Common myeloid progenitor, CD34-positive (primary cell): ENCODE measurements at places on chromosomes 6 and 20.

- no peaks in the 10 kb centered on the region for H3K4me1 ChIP-seq
- H3K36me3 ChIP-seq: no peaks in the 10 kb centered on the region
- H3K27ac ChIP-seq: no peak overlapping the region
- no peak for DNase-seq
- H3K27me3 ChIP-seq: no peaks in the 10 kb centered on the region
Measured at GRCh38 chr6:119676230-119676629, 326.7 kb upstream of the MAN1A1 start.

DNA sequence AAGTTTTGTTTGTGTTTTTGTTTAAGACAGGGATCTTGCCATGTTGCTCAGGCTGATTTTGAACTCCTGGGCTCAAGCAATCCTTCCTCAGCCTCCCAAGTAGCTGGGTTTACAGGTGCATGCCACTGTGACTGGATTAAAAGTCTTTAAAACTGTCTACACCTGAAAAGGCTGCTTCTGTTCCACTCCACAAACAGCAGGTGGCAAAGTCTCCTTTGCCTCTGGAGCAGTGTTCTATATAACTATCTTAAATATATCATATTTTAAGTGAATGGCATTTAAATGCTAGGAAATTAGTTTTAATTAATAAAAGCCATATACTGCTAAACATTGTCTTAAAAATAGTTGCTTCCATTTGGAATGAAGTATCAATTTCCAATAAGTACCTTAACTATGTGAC, 89.2 kb upstream of the BCLAF1 start:
- peak; percentile 19 for DNase-seq
- H3K27ac ChIP-seq: no peak overlapping the region
- H3K4me3 ChIP-seq: no peak overlapping the region
- H3K4me1 ChIP-seq: no peaks in the 10 kb centered on the region
- peaks cover 32% of the 10 kb centered on the region for H3K36me3 ChIP-seq

GRCh38 chr6:20839630-20840029, 305.4 kb downstream of the CDKAL1 start:
- no peak for DNase-seq
- no peak overlapping the region for H3K4me3 ChIP-seq
- no peak overlapping the region for H3K27ac ChIP-seq

DNA sequence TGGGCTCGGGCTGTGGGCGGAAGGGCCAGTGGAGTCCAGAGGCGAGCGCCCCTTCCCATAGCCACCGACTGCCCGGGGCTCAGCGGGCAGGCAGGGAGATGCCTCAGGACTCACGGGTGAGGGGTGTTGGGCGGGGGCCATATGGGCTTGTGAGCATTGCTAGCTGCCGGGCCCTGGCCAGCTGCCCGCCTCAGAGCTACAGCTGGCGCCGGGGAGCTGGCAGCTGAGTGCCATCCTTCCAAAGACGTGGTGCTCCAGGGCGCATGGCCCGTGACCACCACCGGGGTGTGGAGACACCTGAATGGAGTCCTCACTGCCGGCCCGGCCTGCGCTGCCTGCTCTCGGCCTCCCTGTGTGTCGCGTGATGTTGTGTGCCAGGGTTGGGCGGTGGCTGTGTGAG, 10.6 kb upstream of the RBBP8NL start:
- no peak overlapping the region for H3K27ac ChIP-seq
- H3K4me3 ChIP-seq: no peak overlapping the region
- DNase-seq: no peak
- no peaks in the 10 kb centered on the region for H3K4me1 ChIP-seq

DNA sequence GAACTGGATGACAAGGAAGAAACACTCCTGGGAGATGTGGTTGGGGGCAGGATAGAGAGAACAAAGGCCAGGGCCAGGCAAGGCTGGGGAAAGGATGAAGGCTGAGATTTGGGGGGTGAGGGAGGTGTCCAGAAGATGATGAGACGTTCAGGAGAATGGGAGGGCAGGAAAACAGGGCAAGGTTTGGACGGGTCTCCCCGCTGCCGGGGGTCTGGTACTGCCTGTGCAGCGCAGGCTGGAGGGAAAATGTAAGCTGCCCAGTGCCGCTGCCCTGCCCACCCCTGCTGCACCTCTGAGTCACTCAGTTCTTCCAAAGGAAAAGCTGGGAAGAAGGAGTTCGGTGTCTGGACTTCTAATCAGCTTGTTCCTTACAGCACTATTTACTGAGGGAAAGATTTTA, 130.9 kb downstream of the DTNBP1 start:
- no peak overlapping the region for H3K4me3 ChIP-seq
- H3K4me1 ChIP-seq: no peaks in the 10 kb centered on the region
- H3K36me3 ChIP-seq: peaks cover 49% of the 10 kb centered on the region
- no peaks in the 10 kb centered on the region for H3K27me3 ChIP-seq
- no peak for DNase-seq

DNA sequence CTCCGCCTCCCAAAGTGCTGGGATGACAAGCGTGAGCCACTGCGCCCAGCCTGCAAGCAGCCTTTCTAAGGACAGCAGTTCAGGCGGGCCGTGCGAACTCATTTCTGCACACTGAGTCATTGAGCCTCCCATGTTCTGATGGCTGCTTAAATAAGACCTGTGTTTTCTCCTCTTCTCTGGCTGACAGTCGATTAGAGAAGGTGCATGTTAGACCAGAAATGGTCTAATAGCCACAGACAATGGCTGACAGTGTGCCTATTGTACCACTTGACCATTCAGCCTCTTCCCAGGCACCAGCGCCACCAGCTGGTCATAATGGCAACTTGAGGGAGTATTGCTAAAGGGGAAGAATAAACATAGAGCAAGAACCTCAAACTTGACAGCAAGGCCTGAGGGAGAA, 6.2 kb downstream of the CST11 start:
- no peak overlapping the region for H3K27ac ChIP-seq
- H3K4me1 ChIP-seq: no peaks in the 10 kb centered on the region
- DNase-seq: no peak
- H3K4me3 ChIP-seq: no peak overlapping the region

DNA sequence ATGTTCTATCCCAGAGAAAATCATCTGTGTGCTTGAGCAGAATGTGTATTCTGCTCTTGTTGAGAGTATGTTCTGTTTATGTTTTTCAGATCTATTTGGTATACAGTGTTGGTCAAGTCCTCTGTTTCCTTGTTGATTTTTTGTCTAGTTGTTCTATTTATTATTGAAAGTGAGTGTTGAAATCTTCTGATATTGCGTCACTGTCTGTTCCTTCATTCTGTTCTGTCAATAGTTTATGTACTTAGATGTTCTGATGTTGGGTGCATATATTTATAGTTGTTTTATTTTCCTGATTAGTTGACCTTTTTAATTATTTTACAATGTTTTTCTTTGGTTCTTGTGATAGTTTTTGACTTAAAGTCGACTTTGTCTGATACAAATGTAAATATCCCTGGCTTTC, 458.7 kb upstream of the HSF2 start:
- H3K4me1 ChIP-seq: no peaks in the 10 kb centered on the region
- H3K36me3 ChIP-seq: no peaks in the 10 kb centered on the region
- H3K4me3 ChIP-seq: no peak overlapping the region
- H3K27me3 ChIP-seq: no peaks in the 10 kb centered on the region

- H3K27ac ChIP-seq: no peak overlapping the region
- H3K36me3 ChIP-seq: no peaks in the 10 kb centered on the region
- H3K4me1 ChIP-seq: peaks cover 2% of the 10 kb centered on the region
- H3K4me3 ChIP-seq: no peak overlapping the region
Measured at GRCh38 chr6:139468178-139468819, 93.9 kb upstream of the CITED2 start.

DNA sequence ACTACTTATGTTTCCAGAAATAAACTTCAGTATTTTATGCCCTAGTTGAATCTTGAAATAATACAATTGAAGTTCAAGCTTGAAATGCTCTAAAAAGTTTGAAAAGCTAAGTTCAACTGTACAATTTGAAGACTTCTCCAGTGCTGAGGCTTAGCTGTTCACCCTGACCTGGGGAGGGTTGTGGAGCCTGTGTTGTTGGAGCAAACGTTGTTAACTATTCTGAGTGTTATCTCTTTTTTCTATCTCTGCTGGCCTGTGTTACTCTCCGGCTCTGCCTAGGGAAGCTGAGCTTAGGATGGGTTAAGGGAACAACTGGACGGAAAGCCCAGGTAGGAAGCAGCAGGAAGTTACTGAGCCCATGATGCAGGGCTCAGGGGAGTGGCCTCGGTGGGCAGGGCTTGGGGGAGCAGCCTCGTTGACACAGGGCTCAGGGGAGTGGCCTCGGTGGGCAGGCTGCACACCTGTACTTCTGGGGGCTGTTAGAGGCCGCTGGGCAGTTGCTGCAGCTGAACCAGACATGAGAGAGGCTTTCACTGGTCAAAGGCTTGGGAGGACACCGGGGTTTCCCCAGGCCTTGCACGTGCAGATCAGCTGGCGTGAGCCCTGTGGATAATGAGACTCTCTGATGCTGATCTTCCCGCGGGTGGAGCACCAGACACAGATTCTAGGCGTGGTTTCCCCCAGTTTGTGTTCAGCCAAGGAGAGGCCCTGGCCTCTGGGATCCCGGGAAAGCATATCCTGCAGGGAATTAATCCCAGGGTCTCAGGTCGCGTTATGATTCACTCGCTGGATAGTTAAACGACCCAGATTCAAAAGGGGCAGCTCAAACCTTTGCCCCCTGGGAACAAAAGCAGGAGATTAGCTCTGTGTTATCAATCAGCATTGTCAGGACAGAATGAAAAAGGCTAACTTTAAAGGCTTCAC, 58.9 kb downstream of the ERMARD start:
- H3K27ac ChIP-seq: no peak overlapping the region
- H3K27me3 ChIP-seq: no peaks in the 10 kb centered on the region
- no peaks in the 10 kb centered on the region for H3K4me1 ChIP-seq
- no peaks in the 10 kb centered on the region for H3K36me3 ChIP-seq

- no peaks in the 10 kb centered on the region for H3K27me3 ChIP-seq
- no peak overlapping the region for H3K4me3 ChIP-seq
- H3K4me1 ChIP-seq: peaks cover 22% of the 10 kb centered on the region
- DNase-seq: no peak
Measured at GRCh38 chr6:157625764-157626163, 197.3 kb upstream of the SNX9 start.

DNA sequence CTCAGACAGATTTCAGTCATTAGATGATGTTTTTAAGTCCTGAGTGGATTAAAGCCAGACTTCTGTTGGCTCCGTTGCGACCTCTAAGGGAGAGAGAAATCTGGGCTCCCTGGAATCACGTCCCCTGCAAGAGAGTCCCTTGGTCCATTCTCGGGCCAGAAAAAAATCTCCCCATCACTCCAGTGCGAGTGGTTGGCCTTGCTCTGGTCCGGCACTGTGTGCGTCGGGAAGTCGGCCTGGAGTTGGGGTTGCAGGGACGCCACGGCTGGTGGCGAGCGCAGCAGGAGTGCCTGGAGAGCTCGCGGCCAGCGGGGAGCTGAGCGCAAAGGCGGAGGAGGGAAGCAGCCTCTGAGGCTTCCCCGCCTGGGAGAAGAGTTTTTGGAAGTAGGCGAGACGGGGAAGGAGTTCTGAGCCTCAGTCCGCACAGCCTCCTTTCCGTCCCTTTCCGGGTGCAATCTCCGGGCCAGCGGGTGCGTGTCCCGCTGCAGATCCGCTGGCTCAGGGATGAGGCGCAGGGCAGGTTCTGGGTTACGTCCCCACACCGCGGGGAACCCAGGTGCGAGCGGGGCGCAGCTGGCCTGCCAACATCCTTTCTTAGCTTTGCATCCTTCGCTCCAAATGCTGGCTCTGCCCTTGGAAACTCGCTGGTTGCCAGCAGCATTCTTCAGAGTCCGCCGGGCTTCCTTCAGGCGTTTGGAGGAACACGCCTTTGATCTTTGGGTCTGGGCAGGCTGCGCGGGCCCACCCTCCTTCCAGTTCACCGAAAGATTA, 6.8 kb downstream of the TCF21 start:
- no peak for DNase-seq
- peaks cover 40% of the 10 kb centered on the region for H3K27me3 ChIP-seq
- H3K36me3 ChIP-seq: no peaks in the 10 kb centered on the region
- no peak overlapping the region for H3K4me3 ChIP-seq
- H3K27ac ChIP-seq: no peak overlapping the region

DNA sequence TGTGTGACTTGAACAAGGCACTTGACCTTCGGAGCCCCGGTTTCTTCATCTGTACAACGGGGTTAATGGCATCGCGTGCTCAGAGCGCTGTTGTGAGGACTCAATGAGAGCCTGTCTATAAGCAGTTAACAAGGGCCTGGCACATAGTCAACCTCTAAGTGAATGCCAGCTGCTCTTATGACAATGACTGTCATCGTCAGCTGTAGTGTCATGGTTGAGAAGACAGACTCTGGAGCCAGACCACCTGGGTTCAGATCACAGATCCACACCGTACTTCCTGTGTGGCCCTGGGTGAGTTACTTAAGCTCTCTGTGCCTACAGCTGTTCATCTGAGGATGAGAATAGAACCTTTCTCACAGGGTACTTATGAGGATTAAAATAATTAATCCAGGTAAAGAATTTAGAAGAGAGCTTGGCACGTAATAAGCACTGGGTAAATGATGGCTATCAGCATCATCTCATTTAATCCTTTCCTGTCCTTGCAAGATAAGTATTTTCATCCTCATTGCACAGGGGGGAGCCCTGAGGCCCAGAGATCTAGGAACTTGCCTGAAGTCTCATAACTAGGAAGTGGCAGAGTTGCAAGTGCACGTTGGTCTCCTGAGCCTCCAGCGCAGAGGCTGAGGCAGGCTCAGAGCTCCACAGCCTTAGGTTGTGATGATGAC, 105.3 kb downstream of the EYA2 start:
- no peak overlapping the region for H3K27ac ChIP-seq
- no peaks in the 10 kb centered on the region for H3K4me1 ChIP-seq
- H3K4me3 ChIP-seq: no peak overlapping the region
- no peak for DNase-seq
- H3K27me3 ChIP-seq: peaks cover 2% of the 10 kb centered on the region
- no peaks in the 10 kb centered on the region for H3K36me3 ChIP-seq

GRCh38 chr6:91094341-91094740, 507.5 kb upstream of the MAP3K7 start:
- H3K27me3 ChIP-seq: no peaks in the 10 kb centered on the region
- no peak overlapping the region for H3K4me3 ChIP-seq
- no peaks in the 10 kb centered on the region for H3K36me3 ChIP-seq
- H3K4me1 ChIP-seq: no peaks in the 10 kb centered on the region
- no peak overlapping the region for H3K27ac ChIP-seq

GRCh38 chr20:8433291-8433690, 301.2 kb downstream of the PLCB1 start:
- H3K4me3 ChIP-seq: no peak overlapping the region
- DNase-seq: peak; percentile 45
- no peak overlapping the region for H3K27ac ChIP-seq
- no peaks in the 10 kb centered on the region for H3K27me3 ChIP-seq
- H3K36me3 ChIP-seq: no peaks in the 10 kb centered on the region
- peaks cover 11% of the 10 kb centered on the region for H3K4me1 ChIP-seq

DNA sequence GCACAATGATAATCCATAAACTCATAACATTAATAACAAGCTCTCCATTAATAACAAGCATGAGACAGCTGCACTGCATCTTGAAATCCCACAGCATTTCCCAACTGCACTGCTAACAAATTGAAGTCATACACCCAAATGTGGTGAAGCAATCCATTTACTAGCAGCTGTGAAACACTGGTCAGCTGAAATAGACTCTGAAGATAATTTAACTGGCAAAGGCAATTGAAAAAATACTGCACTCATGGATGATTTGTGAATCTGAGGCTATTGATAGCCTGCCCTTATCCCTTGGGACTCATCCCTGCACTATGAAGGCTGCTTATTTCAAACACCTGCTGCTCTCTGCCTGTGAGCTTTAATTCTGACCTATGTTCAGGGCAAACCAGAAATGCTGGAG, 49.1 kb upstream of the PLCB1 start:
- no peaks in the 10 kb centered on the region for H3K27me3 ChIP-seq
- H3K4me1 ChIP-seq: no peaks in the 10 kb centered on the region
- no peaks in the 10 kb centered on the region for H3K36me3 ChIP-seq
- DNase-seq: no peak
- H3K27ac ChIP-seq: no peak overlapping the region

- peaks cover 11% of the 10 kb centered on the region for H3K4me1 ChIP-seq
- no peak overlapping the region for H3K4me3 ChIP-seq
- DNase-seq: no peak
- H3K27me3 ChIP-seq: no peaks in the 10 kb centered on the region
- no peak overlapping the region for H3K27ac ChIP-seq
Measured at GRCh38 chr6:36733300-36733699, 35.7 kb downstream of the RAB44 start.
